NCI-H1417 treated with DMSO at 0.1 percent for 48 hours (cell line): ENCODE measurements at places on chromosomes 12 and 14.

DNA sequence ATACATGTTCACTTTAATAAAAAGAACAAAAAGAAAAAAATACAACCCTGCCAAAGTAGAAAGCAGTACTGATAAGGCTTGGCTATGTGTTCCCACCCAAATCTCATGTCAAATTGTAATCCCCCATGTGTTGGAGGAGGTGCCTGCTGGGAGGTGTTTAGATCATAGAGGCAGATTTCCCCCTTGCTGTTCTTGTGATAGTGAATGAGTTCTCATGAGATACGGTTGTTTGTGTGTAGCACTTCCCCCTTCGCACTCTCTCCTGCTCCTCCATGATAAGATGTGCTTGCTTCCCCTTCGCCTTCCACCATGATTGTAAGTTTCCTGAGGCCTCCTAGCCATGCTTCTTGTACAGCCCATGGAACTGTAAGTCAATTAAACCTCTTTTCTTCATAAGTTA, 59.9 kb downstream of the USP15 start:
- no peak for DNase-seq

DNA sequence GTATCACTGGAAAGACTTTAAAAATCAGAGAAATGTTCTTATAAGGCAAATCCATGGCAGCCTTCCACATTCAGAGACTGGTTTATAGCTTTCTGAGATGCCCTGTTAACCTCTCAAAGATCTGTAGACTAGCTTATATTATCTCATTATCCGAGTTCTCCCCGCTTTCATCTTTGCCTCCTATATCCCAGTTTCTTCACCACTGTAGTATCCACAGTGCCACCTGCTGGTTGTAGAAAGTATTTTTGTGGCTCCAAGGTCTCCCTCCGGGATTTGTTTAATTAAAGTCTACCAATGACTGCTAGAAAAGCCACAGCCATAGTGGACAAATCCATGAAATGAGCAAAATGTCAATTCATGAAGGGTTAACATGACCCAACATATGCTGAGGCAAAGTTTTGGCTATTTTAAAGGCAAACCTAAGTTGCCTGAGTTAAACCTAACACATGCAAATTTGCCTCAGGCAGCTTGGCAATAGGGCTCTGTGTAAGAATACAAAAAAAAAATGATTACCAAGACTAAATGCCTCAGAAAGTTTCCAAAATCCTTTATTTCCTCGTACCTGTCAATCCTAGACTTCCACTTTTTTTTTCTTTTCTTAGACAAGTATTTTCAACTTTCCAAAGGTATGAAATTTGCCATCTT, 218.8 kb upstream of the BMP4 start:
- DNase-seq = peak; percentile 40

DNA sequence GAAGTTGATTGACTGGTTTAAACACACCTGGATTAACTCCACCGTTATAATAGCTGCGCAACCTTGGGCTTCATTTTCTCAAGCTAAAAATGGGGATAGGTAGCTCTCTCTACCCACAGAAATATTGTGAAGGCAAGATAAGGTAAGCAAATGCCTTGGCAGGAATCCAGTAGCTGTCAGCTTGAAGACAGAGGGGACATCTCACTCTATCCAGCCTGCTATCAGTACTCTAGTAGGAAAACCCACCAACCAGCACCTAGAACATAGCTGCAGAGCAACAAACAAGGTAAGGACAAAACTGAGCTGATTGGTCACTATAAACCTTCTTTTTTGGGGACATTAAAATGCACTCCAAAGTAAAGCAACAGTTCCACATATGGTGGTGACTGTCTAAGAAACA, 7.7 kb downstream of the CSRP2 start:
- DNase-seq = no peak

DNA sequence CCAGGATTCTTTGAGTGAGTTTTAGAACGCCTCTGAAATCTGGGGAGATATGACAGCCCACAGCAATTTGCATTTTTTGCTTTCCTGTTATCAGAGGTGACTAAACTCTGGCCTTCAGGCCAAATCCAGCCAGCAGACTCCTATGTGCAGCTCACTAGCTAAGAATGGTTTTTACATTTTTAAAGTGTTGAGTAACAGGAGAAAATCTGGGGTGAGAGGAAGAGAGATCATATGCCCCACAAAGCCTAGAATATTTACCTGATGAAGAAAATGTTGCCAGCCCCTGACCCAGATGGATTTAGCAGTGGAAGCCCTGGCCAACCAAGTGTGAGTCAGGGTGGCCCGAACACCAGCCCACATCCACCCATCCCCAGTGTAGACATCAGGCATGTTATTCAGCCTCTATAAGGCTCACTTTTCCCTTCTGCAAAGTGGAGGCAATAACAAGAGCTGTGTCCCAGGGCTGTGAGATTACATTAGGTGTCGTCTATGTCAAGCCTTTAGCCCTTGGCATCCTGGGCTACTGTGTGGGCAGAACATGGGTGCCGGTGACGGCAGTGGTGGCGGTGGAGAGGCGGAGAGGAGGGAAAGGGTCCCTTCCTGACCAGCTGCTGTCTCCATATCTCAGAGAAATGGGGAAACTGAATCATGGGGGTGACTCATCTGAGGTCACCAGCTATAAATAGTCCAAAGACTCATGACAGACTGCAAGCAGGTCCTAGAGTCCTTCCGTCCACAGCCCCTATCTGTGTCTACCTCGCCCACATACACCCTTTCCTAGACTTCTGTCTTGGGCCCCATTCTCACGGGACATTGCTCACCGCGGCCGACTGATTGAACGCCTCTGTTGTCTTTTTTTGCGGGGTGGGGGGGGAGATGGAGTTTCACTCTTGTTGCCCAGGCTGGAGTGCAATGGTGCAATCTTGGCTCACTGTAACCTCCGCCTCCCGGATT, 32.6 kb upstream of the CD9 start:
- no peak for DNase-seq

- DNase-seq = no peak
These were observed 143.1 kb downstream of the TPH2 start for GRCh38 chr12:72081777-72082176.
